ENCODE measurements at places on chromosomes 7 and 10. TPM values are rescaled to one million over a fixed set of nuclear protein-coding genes. Genes with fewer than 3 reads are reported as not detected.
A peak's percentile ranks its signal among the peaks of the same experiment; 100 is the strongest.

GRCh38 chr7:34928052-34928451 is 109.2 kb downstream of the DPY19L1 start:
- DNase-seq, result peak; percentile 82

DNA sequence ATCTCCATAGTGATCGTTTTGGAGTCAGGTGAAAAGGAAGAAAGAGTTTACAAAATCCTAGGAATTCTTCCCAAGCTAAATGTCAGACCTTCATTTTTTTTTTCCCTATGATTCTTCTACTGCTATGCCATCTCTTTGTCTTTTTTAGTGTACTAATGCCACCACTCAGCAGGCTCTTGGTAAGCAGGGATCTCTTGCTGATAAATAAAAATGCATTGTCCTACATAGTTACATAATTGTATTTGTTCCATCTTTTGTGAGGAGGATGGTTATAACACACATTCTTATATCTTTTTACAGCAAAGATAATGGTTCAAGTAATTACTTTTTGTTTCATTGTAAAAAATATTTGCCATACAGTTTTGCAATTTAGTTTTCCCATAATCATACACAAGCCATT is 36.8 kb upstream of the AFAP1L2 start:
- no peak for DNase-seq

DNA sequence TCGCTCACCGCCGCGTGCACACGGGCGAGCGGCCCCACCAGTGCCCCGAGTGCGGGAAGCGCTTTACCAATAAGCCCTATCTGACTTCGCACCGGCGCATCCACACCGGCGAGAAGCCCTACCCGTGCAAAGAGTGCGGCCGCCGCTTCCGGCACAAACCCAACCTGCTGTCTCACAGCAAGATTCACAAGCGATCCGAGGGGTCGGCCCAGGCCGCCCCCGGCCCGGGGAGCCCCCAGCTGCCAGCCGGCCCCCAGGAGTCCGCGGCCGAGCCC is 3.3 kb downstream of the REPIN1 start:
- no peak for DNase-seq

DNA sequence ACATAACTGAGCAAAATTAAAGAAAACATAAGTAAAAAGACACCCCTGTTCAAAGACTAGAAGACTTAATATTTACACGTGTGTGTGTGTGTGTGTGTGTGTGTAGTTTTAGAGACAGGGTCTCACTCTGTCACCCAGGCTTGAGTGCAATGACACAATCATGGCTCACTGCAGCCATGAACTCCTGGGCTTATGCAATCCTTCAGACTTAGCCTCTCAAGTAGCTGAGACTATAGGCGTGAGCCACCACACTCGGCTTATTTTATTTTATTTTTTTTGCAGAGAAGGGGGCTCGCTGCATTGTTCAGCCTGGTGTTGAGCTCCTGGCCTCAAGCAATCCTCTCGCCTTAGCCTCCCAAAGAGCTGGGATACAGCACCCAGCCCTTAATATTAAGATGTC is 90.3 kb downstream of the JMJD1C start:
- no peak for DNase-seq

Gene CTTNBP2
- total RNA-seq, result 17.4 TPM

- DNase-seq, result peak; percentile 75
These were observed 57.7 kb upstream of the SPOCK2 start for GRCh38 chr10:72146071-72146470.

DNA sequence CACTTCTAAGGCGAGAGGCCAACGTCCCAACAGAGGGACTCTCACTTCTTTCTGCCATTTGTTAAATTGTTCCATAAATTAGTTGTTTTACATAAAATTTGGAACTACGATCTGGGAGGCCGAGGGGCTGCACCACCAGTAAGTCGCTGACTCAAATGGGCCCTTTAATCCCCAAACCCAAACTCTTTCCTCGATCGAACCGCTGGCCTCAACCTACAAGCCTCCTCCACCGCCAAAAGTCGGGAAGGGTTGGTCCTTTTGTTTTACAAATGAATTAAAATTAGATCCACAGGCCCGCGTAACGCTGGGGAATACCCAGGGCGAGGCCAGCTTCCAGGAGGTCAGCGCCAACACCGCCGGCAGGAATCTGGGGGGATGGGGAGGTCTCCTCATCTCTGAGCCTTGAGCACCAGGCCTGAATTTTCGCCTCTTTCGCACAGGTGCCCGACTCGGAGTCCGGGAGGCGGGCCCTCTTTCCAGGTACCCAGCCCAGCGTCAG is 1.2 kb upstream of the FOXI2 start:
- DNase-seq, result peak; percentile 25

DNA sequence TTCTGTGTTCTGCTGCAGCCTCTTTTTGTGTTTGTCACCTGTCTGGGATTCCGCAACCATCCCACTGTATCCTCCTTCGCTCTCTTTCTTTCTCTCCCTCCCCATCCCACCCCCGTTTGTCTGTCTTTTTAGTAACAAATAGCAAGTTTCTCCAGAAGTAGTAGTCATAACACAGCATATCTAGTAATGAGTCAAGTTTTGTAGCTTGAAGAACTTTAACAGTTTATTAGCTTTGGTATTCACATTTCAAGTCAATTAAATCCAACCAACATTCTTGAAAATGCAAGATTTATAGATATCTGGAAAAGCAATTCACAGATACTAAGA is 154.1 kb upstream of the MTPN start:
- no peak for DNase-seq

DNA sequence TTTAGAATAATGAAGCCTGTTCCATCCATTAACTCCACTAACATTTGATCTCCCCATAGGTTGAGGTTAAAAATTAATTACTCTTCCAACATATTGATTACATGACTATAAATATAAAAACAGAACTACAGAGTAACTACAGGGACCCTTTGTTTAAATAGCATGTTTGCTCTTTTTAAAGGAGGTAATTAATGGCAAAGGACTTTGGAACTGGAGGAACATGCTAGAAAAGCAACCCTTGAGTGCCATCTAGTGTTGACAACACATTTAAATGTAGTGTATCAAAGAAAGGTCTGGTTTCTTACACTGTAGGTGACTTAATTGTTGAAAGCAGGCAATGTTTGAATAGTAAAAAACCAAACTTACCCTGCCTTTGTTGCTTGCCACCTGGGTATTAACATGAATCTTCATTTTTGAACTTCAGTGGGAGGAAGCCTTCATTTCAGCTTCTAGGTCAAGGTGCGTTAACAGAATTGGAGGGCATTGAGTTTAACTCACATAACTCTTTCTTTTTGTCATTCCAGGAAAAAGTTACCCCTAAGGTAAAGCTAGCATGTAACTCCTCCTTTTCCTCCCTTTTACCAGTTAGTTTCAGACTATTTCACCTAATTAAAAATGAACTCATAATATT is 52.6 kb upstream of the CAPZA2 start:
- DNase-seq, result peak; percentile 80

DNA sequence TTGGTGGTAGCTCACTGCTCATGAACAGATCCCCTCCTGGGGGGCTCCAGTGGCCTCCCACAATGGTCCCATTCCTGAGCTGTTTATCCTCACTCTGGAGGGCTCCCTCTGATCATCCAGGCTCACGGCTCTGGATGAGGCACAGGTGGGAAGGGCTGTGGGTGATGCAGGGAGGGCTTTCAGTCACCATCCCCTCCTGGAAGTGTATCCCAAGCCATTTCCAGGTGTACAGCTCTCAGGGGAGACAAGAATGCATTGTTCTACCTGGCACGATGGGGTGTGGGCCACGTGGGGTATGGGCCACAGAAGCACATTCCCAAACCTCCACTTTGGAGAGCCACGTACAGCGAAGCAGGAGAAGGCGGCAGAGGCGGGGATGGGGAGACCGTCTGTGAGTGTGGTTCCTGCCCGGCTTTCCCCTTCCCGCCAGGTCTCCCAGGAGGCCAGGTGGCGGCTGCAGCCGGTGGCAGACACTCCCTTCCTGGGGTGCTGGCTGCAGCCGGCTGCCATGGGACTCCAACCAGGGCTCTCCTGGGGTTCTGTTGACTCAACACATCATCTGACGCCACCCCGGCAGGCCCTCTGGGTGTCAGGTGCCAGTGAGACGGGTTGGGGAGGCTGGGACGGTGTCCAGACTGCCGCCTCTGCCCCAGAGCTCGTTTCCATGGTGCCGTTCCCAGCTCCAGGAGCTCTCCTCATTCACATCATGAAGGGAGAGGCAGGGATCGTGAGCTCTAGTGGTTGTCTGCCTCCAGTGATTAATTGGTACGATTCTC is 169.7 kb upstream of the RHEB start:
- no peak for DNase-seq

GRCh38 chr10:72694476-72695369 is 2.8 kb downstream of the MCU start:
- peak; percentile 11 for DNase-seq

Gene GRM3
- 13.6 TPM for total RNA-seq

All from neural progenitor cell (in vitro differentiated cells).